AG04449 (cell line): ENCODE measurements at places on chromosomes 2 and 18.

GRCh38 chr18:61290616-61291015 is 42.6 kb upstream of the CDH20 start:
- DNase-seq: no peak

DNA sequence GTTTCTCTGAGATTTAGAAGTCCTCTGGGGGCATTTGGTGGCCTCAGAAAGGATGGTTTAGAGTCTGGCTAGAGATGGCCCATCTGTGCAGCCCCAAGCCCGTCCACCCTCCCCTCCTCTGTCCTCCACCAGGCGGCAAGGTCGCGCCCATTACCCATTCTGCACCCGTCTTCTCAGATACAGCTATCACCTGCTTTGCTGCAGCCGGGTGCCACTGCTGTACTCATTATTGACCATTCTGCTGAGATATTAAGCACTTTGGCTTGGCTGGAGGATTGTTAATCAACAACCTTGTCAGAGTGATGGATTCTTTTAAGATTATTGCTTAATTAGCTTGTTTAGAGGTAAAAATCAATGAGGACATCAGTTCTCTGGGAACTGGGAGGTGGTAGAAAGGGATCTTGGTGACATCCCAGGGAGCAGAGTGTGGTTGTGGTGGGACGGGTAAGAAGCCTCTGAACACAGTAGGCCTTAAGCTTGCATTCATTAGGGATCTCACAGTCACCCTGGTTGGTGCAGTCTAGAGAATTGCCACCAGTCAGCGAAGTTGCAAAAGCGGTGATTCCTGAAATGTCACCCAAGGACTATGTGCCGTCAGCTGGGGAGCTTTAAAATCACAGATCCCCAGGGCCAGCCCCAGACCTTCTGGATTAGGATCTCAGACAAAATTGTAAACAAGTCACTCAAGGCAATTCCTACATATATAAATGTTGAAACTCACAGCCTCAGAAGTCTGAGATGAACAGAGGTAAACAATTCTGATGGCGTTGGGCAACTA is 90.9 kb downstream of the CAPN13 start:
- DNase-seq: no peak

- DNase-seq: no peak
Measured at GRCh38 chr2:46704041-46704440, 211.6 kb downstream of the MCFD2 start.

GRCh38 chr2:13128139-13128538 is 411.4 kb downstream of the TRIB2 start:
- DNase-seq: no peak

DNA sequence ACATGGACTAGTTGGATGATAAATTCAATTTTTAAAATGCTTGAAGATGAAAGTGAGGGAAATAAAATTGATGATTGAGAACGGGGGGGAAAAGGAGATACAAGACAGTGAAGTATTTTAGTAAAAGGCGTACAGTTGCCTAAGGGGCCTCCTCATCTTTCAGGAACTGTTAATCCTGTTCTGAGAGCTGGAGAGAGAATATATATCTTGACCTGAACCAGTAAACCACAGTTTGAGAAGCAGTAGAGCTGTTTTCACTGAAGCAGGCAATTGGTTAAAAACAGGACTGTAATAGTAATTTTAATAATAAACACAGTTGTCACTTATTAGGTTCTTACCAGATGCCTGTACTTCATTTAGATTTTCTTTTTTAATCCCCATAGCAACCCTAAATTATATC is 137.5 kb downstream of the MAP3K20 start:
- DNase-seq: no peak

GRCh38 chr2:15050483-15050882 is 418.0 kb downstream of the LRATD1 start:
- no peak for DNase-seq

DNA sequence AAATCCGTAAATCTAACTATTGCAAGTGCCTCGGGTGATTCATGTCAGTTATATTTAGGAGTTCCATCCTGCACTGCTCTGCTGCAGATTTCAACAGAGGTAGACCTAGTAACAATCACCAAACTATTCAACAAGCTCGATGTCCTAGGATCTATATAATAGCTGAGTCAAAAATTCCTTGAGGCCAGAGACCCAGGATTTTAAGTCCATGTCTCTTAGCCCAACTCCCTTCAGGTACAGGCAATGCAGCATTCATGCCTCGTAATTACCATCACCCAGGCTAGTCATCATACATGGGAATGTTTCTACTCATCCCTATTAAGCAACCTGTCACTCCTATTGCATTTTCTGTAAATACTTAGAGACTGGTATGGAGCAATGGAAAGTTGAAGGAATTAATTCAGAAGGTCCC is 729 bp downstream of the TM4SF20 start:
- no peak for DNase-seq

GRCh38 chr2:61633250-61633649 is 95.1 kb upstream of the XPO1 start:
- DNase-seq: no peak
